Mucosa of descending colon (tissue), 3 donors: ENCODE measurements at places on chromosomes 2 and 18. TPM values are rescaled to one million over a fixed set of nuclear protein-coding genes. Genes with fewer than 3 reads are reported as not detected.

DNA sequence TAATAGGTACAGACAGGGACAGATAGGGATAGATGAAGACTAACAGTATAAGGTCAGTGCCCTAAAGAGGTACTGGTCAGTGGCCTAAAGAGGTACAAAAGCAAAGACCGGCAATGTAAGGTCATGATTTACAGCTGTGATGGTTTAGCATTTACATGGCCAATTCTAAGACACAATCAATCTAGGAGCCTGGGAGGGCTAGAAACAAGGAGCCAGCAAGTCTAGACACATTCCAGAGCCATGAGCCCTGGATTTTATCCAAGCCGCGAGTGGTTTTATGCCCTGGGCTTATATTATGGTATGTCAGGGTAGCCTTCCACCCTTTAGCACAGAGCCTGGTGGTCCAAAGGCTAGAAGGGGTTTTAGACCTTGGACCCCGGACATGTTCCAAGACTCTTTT lies 124.2 kb downstream of the CBLN2 start:
- DNase-seq: no peak

- no peak for DNase-seq
These were observed 41.7 kb downstream of the PPM1B start for GRCh38 chr2:44210362-44210761.

- DNase-seq: no peak
These were observed 29.1 kb downstream of the RTP5 start for GRCh38 chr2:241898463-241899270.

DNA sequence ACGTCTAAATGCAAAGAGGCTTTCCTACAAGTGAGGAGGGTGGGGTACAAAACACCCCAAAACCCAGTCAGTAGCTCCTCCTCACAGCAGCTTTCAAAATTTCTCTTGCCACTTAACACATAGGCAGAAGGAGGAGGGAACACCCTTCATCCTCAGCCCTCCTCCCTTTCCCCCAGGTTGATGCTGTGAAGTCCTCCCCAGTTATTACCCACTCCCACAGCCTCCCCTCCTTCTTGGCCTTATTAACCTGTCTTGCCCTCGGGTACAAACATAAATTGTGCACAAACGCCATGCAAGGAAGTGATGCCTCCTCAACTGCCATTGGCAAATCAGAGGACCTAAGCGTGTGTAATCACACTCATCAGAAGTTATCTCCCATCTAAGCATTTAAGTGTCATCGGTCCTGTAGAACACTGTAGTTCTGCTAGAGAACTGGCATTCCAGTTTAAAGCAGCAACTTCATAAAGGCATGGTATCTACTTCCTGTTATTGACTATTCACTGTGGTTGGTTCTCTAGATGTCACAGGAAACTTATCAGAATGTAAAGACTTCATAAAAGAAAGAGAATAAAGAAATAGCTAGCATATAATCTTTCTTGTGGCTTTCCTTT lies at the start of gene DSC1:
Gene DSC1 (minus strand): TSS at position 32 of the 611 bp plus-strand sequence. CDS start 262 bp downstream, outside the sequence.
- no peak for DNase-seq

- DNase-seq: no peak
These were observed 43.7 kb downstream of the POU3F3 start for GRCh38 chr2:104897515-104898184.

DNA sequence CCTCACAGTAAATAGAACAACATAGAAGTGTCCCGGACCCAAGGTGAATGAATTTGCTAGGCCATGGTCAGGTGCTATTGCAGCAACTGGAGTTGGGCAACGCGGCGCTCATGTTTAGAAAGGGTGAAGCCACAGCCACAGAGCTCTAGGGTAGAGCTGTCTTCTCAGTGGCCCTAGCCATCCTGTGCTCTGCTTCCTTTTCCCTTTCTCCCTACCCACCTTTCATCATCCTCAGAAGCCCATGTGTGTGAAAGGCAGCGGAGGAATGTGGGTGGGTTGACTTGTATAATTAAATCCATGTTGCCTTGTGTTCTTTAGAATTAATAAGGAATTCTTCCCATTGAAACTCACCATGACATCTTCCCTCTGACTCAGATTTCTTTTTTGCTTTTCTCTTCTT lies 336.7 kb downstream of the OSR1 start:
- DNase-seq: no peak

GRCh38 chr2:128663371-128664050 lies 344.8 kb upstream of the HS6ST1 start:
- DNase-seq: no peak

GRCh38 chr2:15936277-15937104 lies 3.9 kb upstream of the MYCN start:
- DNase-seq: no peak

- no peak for DNase-seq
These were observed 35.2 kb downstream of the ST3GAL5 start for GRCh38 chr2:85853499-85854165.

GRCh38 chr2:85769983-85770362 lies 16.2 kb downstream of the ATOH8 start:
- DNase-seq: no peak

- no peak for DNase-seq
These were observed 466.5 kb upstream of the ID2 start for GRCh38 chr2:8215159-8215863.

DNA sequence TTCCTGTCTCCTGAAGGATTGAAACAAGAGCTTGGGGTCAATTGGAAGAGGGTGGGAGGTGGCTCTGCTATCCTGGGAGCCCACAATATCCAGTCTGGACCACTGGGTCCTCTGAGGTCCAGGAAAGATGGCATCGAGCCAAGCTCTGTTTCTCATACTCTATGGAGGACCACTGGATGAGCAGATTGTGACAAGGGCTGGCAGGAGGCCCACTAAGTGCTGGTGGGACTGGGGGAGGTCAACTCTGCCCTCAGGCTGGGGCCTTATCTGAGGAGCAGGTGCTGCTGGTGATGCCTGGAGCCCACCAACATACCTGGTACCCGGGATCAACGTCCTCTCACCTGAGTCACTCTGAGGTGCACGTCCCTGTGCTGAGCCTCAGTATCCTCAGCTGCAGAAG lies 142.4 kb downstream of the NDUFA10 start:
- no peak for DNase-seq

GRCh38 chr2:23761638-23762037 lies 165.3 kb downstream of the ATAD2B start:
- DNase-seq: no peak

DNA sequence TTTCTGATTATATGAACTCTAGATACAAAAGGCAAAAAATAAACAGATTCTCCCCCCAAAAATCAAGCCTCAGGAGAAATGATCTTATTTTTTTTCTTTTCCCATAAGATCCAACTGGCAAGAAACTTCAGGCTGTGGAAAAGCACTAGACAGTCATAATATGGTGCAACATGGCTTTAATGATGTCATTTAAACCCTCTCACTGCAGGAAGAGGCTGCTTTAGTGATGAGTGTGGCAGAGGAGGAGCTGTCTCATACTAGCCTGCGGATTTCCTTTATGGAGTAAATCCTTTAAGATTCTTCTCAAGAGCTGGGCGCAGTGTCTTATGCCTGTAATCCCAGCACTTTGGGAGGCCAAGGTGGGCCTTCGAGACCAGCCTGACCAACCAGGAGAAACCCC lies 83.3 kb upstream of the CD28 start:
- no peak for DNase-seq

DNA sequence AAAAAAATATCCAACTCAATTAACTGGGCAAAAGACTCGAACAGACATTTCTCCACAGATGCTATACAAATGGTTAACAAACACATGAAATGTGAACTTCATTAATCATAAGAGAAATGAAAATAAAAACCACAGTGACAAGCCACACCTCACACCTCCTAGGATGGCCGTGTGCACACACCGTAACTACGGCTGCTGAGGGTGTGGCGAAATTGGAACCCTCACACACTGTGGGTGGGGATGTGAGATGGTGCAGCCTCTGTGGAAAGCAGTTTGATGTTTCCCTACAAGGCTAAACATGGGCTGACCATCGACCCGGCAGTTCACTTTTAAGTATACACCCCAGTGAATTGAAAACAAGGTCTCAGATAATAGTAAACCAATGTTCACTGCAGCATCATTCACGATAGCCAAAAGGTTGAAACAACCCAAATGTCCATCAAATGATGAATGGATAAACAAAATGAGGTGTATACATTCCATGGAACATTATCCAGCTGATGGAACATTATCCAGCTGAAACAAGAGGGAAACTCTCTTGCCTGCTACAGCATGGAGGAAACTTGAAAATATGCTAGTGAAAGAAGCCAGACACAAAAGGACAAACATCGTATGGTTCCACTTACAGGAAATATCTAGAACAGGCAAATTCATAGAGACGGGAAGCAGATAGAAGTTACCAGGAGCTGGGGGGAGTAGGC lies 32.2 kb downstream of the ZAP70 start:
- DNase-seq: no peak

The MROH2A gene
- total RNA-seq: 0.20 TPM

The KLHL41 gene
- 1.1 TPM for total RNA-seq

The CHST10 gene
- total RNA-seq: 9.8 TPM

The PXDN gene
- total RNA-seq: 52.4 TPM

The GPBAR1 gene
- 3.7 TPM for total RNA-seq

The ITPRIPL1 gene
- total RNA-seq: 1.3 TPM

The GPR45 gene
- not detected for total RNA-seq

The GKN1 gene
- not detected for total RNA-seq

The MALL gene
- 672 TPM for total RNA-seq

The CBLN2 gene
- 3.2 TPM for total RNA-seq

The FEV gene
- total RNA-seq: 2.7 TPM
